ENCODE measurements at places on chromosomes 3 and 15.

GRCh38 chr3:10693457-10693856 lies 122.6 kb upstream of the SLC6A11 start:
- DNase-seq = no peak

- DNase-seq = no peak
Measured at GRCh38 chr3:64417816-64418215, 192.6 kb upstream of the PRICKLE2 start.

DNA sequence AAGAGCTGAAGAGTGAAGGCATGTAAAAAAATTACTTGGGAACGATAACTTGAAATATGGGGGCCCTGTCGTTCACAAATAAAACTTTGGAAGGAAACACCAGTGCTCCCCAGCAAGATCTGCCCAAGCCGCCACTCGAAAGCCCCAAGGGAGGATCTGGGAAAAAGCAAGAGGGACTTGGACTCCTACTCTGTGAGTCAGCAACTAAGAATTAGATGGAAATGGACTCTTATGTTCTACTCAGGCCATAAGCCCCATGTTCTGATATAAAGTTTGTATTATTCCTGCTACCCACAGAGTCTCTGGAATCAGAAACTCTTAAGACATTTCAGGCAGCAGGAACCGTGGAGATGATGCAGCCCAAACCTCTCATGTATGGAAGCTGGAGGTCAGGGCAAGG lies 75.7 kb downstream of the ITGB5 start:
- DNase-seq = peak; percentile 34

DNA sequence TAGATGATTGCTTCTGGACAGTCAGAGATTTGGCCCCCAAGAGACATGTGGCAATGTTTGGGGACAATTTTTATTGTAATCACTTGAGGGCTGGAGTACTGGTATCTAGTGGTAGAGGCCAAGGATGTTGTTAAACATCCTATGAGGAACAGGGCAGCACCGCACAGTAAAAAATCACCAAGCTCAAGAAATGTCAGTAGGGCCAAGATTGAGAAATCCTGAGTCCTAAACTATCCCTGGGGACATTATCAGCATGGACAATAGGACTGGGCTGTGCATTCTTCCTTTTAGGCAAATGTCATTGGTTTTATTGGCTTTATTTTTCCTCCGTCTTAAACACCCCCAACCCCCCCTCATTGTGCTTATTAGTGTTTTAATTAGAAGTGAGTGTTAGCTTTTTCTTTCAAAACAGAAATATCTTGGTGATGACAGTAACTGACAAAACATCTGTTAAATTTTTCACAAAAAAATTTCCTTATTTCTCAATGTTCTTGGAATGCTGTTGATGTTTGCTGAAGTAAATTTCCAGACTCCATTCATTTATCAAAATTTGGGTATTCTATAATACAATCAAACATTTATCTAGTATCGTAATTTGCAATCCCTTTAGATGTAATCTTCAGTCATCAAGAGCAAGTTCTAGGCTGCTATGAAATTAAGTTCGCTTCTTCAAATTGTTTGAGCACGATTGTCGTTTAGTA lies 944.4 kb downstream of the VGLL3 start:
- DNase-seq = no peak

GRCh38 chr15:24718289-24719082 lies 42.9 kb downstream of the NPAP1 start:
- no peak for DNase-seq

- DNase-seq = peak; percentile 60
Measured at GRCh38 chr15:79849789-79850188, 47.0 kb downstream of the MTHFS start.

DNA sequence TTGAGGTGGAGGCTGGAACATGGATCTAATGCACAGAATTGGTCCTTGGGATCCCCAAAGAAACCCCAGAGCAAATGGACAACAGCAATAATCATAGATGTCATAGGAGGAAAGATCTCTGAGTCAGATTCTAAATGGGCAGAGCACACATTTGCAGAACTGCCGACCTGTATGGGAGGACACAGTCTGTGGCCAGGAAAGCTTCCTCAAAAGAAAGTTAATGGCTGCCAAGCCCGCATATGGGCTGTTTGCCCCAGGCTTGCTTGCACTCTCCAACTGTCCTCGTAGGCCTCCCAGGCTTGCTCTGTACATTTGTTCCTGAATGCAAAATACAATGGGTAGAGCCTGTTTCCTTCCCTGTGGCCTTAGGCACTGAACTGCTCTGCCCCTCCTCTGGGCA lies 102.0 kb upstream of the PLXNA1 start:
- DNase-seq = no peak

GRCh38 chr3:192750201-192750600 lies 22.9 kb upstream of the FGF12 start:
- DNase-seq = no peak

- DNase-seq = no peak
Measured at GRCh38 chr15:91122296-91122695, 22.2 kb downstream of the SV2B start.

GRCh38 chr15:67117370-67117769 lies 52.0 kb downstream of the SMAD3 start:
- DNase-seq = no peak

- peak; percentile 78 for DNase-seq
Measured at GRCh38 chr3:195106418-195106906, 164.5 kb downstream of the XXYLT1 start.

GRCh38 chr3:189027626-189028155 lies 144.1 kb upstream of the TPRG1 start:
- DNase-seq = no peak

DNA sequence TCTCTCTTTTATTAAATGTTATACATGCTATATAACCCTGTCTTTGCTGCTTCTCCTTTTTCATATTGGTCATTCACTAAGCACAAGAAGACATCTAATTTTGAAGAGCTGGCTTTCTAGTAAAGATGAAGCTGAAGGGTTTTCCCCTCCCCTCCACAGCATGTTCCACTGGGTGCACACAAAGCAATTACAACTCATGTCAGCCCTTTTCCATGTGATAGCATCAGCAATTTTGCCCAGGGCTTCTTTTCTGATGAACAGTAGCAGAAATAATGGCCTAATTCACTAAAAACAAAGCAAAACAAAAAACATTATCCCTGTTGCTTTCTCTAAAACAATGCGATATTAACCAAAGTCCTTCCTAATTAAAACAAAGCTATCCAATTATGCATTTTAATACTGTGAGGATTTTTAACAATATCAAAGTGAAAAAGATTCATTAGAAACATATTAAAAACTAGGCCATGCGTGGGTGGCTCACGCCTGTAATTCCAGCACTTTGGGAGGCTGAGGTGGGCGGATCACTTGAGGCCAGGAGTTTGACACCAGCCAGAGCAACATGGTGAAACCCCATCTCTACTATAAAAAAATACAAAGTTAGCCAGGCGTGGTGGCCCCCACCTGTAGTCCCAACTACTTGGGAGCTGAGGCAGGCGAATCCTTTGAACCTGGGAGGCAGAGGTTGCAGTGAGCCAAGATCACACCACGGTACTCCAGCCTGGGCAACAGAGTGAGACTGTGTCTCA lies 12.2 kb upstream of the PIK3R4 start:
- no peak for DNase-seq

- no peak for DNase-seq
Measured at GRCh38 chr3:104849070-104849469, 517.6 kb upstream of the ALCAM start.

- no peak for DNase-seq
Measured at GRCh38 chr3:5302661-5303060, 115.2 kb downstream of the EDEM1 start.

GRCh38 chr3:195224980-195225580 lies 45.9 kb downstream of the XXYLT1 start:
- no peak for DNase-seq

GRCh38 chr3:186705882-186706780 lies 11.0 kb upstream of the KNG1 start:
- no peak for DNase-seq

DNA sequence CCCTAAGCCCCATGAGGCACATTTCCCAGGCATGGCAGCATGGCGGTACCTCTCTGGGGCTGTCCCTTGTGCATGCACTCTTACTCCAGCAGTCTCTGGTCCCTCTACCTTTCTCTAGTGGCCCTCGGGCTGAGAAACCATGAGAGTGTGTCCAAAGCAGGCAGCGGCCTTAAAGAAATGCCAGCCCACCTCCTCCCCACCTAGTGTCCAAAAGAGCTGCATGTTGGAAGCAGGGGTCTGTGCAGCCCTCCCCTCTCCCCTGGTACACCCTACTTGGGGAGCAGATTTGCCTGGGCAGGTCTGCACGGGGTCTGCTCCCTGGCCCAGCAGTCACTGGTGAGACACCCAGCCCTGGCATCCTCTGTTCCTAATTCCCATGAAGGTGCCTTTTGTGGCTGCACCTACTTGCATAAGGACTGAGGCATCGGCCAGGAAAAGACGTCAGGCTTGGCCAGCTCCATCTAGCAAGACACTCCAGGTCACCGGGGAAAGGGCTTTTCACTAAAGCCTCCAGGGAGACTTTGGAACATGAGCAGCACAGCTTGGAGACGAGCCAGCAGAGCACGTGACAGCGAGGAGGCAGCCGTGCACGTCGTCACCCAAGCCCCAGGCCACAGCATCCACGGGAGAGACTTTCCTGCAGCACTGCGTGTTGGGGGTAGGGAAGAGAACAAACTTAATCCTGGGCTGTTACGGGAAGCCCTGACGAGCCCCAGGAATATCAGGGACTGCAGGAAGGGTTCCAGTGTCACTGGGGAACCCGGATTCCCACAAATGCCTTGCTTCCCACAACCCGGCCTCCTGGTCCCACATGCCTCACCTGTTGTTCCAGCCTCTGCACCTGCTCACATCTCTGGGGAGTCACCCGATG lies 38.8 kb downstream of the TM2D3 start:
- peak; percentile 65 for DNase-seq

DNA sequence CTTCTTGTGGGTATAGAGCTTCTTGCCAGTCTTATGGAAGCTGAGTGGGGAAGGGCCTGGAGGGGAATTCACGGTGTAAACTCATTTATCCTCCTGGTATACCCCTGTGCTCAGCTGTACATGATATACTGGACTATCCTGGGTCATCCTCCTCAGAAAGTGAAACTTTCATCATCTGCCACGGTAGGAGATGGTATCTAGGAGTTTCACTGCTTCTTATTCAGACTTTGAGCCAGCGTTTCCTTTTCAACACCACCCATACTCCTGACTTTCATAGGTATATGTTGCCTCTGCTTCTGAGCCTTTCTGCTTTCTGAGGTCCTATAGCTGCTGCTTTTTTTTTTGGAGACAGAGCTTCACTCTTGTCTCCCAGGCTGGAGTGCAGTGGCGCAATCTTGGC lies 15.6 kb downstream of the SENP5 start:
- no peak for DNase-seq

- DNase-seq = no peak
Measured at GRCh38 chr3:54985856-54986255, 58.0 kb upstream of the LRTM1 start.

DNA sequence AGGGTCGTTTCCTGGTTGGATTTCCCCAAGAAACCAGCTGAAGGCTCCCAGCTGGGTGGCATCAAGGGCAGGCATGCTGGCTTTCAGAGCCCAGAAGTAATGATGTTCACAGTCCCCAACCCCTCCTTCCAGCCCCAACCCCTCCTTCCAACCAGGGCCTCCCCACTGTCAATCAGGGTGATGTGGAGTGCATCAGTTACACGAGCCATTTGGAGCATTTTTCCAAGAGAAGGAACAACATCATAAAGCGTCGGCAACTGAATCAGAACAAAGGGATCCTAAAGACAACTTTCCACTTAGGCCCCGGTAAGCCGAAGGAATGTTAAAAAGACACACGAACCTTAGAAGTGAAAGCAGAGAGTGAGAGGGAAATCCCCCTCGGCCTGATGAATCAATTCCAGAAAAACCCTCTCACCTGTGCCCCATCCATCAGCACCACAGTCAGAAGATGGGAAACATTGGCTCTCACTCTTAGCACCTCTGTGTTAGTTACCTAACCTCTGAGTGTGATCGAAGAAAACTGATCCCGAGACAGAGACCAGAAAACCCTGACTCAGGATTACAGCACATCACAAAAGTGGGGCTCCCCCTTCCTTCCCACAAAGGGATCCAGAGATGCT lies 101.2 kb upstream of the WNT5A start:
- DNase-seq = no peak

- peak; percentile 65 for DNase-seq
Measured at GRCh38 chr15:31867536-31868442, 162.5 kb upstream of the CHRNA7 start.

DNA sequence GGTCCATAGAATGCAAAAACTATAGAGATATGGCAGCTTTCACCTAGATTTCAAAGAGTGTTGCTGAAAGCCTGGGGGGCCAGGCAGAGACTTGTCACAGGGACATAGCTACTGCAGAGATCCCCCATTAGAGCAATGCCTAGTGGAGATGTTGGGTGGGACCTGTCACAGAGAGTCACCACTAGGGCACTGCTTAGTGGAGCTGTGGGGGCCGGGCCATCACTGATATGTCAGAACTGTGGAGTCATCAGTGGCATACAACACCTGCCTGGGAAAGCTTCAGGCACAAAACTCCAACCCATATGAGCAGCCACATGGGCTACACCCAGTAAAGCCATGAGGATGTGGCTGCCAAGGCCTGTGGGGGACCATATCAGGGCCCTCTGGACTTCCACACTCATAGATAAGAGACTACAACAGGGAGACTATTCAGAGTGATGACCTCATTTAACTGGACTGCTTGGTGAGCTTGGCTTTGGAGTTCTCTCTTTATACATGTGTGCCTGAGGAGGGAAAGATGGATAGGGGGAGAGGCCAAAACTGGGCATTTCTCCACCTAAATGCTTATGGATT lies 176.3 kb downstream of the ZNF621 start:
- no peak for DNase-seq

- no peak for DNase-seq
Measured at GRCh38 chr3:169754711-169755110, 10.1 kb downstream of the TERC start.

GRCh38 chr3:11077466-11077865 lies 76.8 kb upstream of the HRH1 start:
- DNase-seq = no peak

- no peak for DNase-seq
Measured at GRCh38 chr15:47822048-47822447, 104.7 kb downstream of the SEMA6D start.

DNA sequence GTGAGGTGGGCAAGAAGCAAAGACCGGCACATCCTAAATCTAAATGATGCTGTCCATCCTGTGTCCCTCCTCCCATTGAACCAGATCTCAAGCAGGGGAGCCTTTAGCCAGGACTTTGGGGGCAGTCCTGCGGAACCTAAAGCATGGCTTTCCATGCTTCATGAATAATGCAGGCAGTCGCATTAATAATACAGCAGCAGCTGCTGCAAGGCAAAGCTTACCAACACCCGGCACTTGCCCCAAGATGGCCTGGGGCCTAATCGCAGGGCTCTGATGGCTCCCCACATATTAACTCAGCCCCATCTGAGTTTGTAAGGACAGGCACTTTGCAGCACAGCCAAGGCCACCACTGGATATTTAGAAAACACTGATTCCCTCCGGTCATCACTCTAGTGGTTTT lies 114.4 kb downstream of the NTRK3 start:
- no peak for DNase-seq

DNA sequence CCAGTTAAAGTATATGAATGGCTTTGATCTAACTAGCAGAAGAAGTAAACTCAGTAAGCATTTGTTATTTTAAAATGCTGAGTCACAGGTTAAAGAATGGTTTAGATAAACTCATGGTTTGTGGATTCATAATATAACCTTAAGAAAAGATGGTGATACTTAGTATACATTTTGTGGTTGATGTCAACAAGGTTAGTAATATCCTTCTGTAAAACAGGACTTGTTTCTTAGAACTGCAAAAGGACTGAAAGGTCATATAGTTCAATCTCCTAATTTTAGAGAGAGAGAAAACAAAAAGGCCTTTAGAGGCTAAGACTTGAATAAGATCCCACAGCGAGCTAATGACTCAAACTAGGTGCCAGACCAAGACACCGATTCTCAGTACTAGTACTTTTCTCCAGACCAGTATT lies 50.0 kb downstream of the STRIT1 start:
- no peak for DNase-seq

- DNase-seq = no peak
Measured at GRCh38 chr3:25901796-25902195, 111.9 kb downstream of the OXSM start.

Data from A673 (cell line).